CD8-positive, alpha-beta memory T cell (primary cell): ENCODE measurements at places on chromosomes 1 and 21. TPM values are rescaled to one million over a fixed set of nuclear protein-coding genes. Genes with fewer than 3 reads are reported as not detected.

Gene KRTAP19-3
- not detected for total RNA-seq

DNA sequence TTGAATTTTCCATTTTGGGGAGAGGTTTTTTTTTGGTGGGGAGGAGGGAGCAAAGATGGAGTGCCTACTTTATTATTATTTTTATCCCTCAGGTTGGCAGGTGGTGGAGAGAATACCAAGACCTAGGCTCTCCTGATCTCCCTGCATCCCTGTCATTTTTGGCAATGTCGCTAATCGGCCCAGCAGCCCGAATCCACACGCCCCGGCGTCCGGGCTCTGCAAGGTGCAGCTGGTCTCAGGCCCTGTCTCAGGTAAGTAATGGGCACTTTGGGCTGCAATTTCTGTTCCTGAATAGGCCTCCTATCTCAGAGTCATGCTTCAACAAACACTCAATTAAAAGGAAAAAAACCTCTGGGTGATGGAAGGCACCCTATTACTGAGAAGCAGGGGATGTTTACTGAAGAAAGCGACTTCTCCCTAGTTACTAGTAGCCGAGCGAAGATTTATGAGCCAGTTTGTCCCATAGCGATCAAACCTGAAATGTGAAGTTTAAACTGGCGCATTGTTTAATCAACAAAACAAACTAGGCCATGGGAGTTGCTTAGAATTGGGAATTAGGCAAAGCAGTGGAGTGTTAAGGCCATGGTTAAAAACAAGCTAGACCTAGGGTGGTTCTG lies 137.8 kb downstream of the RWDD3 start:
- no peak for DNase-seq

GRCh38 chr1:115336741-115337140 lies 1.3 kb downstream of the NGF start:
- no peak for DNase-seq

Gene NECAP2
- 79.4 TPM for total RNA-seq

GRCh38 chr1:18954270-18955071 lies 2.0 kb downstream of the IFFO2 start:
- DNase-seq, result no peak

DNA sequence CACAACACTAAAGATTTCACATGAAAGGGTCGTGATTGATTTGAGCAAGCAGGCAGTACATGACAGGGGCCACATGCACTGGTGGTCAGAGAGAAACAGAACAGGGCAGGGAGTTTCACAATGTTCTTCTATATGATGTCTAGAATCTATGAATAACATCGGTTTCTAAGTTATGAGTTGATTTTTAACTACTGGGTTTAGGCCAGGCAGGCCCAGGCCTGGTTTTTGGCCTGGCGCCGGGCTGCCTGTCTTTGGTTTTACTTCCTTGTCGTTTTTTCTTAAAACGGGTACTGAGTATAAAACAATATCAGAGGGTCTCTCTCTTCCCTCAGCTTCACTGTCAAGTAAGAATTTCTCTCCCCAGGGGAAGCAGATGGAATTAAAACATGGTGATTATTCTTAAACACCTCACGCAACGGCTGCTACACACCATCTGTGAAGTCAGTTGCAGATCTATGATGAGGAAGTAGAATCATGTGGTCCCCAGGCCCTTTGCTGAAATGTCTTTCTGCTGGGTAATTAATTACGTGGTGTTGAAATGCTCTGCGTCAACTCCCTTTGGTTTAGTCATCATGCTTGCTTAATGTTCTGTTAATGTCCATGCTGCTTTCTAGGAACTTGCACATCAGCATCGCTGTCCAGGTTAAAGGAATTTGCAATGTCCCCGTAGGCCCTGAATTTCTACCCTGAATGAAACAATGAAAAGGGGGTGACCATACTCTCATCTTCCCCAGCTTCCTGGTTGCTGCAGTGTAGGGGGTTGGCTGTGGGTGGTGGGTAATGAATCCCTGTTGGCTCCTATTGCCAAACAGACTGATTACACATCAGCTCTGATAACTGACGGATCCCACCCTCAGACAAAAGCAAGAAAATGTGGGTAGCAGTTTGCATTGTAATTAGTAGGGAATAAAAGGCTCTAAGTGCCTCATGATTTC lies 70.3 kb downstream of the SERINC2 start:
- no peak for DNase-seq

DNA sequence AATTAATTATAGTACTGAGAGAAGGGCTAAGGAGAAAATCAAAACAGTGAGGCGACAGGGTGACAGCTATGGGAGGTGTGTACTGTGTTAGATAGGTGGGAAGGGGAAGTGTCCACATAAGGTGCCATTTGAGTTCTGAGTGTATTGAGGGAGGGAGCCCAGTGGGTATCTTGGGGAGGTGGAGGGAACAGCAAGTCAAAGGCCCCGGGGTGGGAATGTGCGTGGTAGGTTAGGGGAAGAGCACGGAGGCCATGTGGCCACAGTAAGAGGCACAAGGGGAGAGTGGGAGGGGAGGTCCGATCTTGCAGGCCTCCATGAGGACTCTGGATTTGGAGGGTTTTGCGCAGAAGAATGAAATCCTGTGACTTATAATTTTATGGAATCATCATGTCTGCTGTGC lies 3.0 kb upstream of the XKR8 start:
- DNase-seq, result no peak

DNA sequence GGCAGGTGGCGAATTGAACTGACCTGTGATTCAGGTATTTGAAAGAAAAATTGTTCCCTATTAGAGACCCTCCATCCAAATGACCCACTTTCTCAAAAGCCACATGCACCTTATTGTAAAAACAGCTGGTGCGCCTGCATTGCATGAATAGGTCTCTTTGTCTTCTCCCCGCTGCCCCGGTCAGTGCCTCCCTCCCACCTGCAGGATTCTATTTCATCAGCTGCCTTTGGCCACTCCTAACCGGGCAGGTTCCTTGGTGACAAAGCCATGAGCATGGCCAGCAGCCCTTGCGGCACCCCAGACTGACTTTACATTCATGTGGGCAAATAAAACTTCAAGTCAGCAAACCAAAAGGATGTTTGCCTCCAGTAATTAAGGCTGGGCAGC lies 6.4 kb downstream of the TMPRSS3 start:
- no peak for DNase-seq

Gene ADAM30
- not detected for total RNA-seq

DNA sequence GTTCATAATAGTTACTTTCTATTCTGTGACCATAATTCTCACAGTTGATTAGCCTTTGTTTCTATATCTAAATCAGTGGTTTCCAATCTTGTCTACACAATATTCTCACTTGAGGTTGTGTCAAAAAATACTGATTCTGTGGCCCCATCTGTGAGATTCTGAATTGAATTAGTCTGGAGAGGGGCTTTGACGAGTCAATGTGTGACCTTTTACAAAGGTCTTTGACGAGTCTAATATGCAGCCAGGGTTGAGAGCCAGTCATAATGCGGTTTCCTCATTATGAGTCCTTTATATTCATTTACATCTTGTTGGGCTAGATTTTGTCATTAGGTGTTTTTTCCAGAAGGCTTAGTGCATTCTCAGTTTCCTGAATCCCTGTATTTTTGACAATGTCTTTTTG lies 19.7 kb downstream of the FCRL5 start:
- no peak for DNase-seq

- no peak for DNase-seq
Observed at GRCh38 chr1:70666381-70667140, 255.5 kb downstream of the CTH start.

DNA sequence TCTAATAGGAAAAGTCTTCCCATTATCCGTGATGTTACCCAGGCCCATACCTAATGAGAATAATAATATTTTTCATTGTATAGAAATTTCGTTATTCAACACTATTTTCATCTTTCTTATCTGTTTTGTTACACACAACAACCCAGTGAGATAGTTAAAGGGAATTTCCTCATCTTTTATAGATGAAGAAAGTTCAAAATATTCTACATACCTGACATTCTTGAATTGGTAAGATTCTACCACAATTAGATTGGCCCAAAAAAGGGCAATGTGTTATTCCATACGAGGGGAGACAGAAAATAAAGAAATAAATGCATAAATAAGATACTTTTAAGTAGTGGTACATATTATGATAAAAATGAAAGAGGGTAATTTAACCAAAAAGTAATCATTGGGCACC lies 405.5 kb upstream of the ADAMTS5 start:
- no peak for DNase-seq

Gene DMRTA2
- not detected for total RNA-seq

GRCh38 chr21:15442743-15443469 lies 286.9 kb upstream of the USP25 start:
- no peak for DNase-seq

GRCh38 chr1:109498161-109498801 lies 4.4 kb downstream of the CYB561D1 start:
- no peak for DNase-seq

Gene LYPD8
- total RNA-seq, result not detected

Gene CSMD2
- not detected for total RNA-seq

Gene CFHR4
- not detected for total RNA-seq

DNA sequence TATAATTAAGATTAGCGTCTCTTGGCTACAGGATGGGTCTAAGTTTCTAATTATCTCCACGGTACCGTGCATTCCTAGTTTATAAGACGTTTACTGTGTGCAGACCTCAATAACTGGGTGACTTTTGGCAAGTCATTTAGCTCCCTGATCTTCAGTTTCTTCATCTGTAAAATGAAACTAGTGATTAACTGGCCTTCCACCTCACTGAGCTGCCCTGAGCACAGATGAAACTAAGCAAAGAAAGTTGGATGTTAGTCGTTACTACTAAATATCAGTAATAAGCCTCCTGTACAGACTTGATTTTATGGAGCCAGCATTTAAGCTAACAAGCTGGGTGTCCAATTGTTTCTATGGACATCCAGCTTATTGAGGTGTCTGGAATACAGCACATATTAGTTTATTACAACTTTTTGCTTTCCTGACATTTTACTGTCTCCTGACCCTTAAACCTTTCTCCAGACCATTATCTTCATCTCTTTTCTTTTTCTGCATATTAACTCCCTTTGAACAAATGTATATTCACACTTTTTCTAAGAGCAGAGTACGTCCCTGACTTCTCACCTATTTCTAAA lies 1.1 kb downstream of the CR2 start:
- DNase-seq, result no peak

GRCh38 chr21:41433566-41433965 lies 7.5 kb downstream of the MX1 start:
- DNase-seq, result no peak

Gene DMBX1
- total RNA-seq, result not detected

Gene IQGAP3
- total RNA-seq, result 4.7 TPM

DNA sequence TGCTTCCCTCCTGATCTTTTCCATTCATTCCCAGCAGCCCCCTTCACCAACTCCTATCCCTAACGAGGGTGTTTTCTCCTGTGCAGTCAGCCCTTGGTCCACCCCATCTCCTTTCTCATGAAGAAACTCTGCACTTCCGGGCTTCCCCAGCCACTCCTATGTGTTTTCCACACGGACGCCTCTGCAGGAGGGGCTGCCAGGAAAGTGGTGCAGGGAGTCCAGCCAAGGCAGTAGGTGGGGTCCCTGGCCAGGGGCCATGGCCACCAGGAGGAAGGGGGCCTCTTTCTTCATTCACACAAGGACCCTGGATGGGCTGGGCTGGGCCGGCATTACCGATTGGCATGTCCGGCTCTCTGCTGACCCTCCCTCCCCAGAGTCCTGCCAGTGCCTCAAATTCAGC lies 72.8 kb upstream of the EFHD2 start:
- no peak for DNase-seq

- DNase-seq, result no peak
Observed at GRCh38 chr1:100646001-100646400, 73.5 kb upstream of the VCAM1 start.

Gene CHIA
- not detected for total RNA-seq

Gene SPRR2E
- total RNA-seq, result not detected

Gene TMEM269
- 0.20 TPM for total RNA-seq

Gene COL16A1
- not detected for total RNA-seq

GRCh38 chr1:30727824-30728223 lies 4.4 kb upstream of the MATN1 start:
- no peak for DNase-seq

DNA sequence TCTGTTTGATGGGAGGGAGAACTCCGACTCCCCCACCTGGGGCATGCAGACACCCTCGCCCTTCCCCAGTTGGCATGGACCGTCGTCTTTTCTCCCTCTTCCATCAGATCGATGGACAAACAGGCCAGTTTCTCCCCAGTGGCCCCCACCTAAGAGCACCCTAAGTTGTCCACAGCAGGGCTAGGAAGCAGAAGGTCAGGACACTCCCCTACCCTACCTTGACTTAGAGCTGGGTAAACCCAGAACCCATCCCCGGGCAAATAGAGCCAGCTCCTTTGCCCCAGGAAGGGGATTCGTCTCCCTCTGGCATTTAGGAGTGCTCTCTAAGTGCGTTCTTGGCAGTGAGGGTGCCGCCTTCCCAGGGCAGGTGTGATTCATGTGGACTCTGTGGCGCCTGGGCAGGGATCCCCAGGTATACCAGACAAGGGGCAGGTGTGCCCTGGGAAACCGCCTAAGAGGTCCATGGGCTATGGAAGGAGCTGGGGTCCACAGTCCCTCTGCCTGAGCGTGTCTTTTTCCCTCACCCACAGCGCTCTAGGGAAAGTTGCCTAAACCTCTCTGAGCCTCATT lies 2.7 kb upstream of the RUNX3 start:
- no peak for DNase-seq

GRCh38 chr1:159664247-159664646 lies 50.1 kb downstream of the CRP start:
- DNase-seq, result no peak

Gene TMPRSS15
- not detected for total RNA-seq

DNA sequence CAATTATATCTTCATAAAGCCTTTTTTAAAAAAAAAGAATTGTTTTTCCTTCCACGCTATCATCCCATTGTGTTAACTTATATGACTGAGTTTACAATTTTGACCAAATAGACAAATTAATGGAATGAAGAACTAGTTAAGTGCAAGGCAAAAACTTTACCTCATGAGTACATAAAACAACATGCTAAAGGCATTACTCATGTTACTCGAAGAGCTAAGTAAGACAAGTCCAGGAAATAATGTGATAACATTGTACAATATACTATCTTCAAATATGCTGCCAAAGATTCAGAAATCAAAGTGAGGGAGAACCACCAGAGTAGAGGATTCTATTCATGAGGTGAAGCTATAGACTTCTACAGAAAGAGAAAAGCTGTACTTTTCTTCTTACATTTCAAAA lies 24.2 kb upstream of the DYNLT5 start:
- DNase-seq, result no peak

Gene CAPN9
- total RNA-seq, result not detected

Gene FCRL6
- 1.8 TPM for total RNA-seq
